ENCODE measurements at places on chromosomes 3 and 15.

GRCh38 chr3:87206070-87206469 is 21.0 kb upstream of the CHMP2B start:
- DNase-seq: peak; percentile 71

GRCh38 chr3:133828576-133829309 is 23.1 kb downstream of the SRPRB start:
- no peak for DNase-seq

DNA sequence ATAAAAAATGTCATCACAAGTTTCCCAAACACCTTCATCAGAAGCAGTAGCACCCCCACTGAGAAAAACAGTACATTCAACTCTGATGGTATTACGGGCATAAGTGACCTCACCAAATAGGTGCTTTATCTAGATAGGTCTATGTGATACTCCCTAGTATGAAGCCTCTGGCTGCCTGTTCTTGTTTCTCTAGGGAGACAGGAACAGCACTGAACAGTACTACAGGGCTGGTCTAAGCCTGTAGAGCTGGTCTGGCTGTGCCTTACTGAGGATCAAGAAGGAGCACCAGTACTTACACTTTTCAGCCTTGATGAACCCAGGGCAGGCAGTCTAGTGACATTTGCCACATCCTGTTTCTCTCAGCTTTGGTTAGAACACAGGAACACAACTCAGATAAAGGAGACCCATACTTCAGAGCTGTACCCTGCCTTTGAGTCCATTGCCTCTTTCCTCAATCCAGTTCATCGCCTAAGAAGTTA is 35.9 kb downstream of the OXNAD1 start:
- no peak for DNase-seq

DNA sequence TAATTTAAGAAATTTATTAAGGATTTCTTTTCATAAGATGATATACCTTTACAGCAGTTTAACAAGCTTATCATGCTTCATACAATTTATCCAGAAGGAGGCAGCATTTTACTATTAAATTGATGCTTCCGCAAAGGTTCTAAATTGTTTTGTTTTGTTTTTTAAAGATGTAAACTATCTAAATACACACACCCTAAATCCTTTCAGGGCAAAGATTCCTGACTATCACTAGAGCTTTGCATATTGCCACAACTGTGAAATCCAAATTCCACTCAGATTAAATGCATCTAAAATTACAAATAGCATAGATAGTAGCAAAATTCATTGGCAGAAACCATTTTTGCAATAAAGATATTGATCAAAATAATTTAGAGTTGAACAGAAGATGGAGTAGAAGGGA is 44.5 kb upstream of the CCNL1 start:
- peak; percentile 12 for DNase-seq

DNA sequence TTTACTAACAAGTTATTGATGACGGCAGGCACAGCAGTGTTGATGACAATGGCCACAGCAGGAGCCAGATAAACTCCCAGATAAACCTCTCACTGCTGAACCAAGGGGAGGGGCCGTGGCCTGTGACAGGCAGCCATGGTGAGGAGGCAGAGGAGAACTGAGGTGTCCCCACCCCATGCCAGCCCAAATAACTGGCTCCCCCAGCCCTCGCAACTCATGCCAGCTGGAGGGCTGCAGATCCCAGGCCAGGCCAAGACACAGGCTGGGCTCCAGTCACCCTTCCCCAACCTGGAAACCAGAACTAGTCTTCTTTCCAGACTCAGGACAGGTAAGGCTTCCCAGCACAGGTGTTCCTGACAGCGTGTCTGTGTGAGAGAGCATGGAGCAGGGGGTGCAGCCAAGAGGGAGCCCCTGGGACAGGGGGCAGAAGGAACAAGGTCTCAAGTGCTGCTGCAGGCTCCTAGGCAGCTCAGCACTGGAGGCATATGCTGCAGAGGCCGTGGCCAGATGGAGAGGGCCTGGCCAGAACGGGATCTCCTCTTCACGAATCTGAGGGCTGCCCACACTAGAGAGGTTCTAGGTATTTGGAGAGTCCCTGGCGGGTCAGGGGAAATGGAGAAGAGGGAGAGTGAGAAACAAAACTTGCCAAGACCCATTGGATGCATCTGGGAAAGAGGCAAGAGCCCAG is 15.9 kb downstream of the PLA2G4F start:
- DNase-seq: no peak

- DNase-seq: peak; percentile 82
Measured at GRCh38 chr15:63504979-63505841, 817 bp downstream of the USP3 start.

DNA sequence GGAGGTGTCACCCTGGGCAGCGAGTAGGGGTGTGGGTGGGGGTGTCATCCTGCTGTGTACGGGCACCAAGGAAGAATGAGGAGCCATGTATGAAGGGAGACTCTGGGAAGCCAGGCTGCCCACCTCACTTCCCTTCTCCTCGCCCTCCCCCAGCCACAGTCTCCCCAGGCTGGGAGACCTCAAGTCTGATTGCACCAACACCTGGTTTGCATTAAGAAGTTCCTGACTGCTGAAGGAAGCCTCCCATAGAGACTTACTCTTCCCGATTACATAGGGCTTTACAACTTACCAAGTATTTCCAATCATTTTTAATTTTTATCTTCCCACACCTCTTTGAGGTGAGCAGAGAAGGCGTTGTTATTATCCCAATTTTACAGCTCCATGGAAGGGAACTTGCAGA is 29.5 kb upstream of the SMAD3 start:
- no peak for DNase-seq

- no peak for DNase-seq
Measured at GRCh38 chr3:146972726-146973125, 367.6 kb upstream of the PLSCR5 start.

DNA sequence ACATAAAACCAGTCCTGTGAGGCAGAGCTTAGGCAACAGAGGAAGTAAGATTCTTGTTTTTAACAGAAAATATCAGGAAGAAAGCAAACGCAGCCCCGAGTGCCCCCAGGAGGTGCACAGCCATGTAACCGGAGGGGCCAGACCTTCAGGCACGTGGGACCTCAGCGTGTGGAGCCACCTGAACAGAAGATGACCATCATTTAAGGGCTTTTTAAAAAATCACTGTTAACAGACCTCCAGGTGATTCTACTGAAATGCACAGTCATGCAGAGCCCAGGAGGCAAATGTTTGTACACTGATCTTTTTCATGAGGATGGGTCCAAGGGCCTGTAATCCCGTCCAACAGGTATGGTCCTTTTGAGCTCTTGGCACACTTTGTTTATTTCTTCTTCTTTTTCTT is 38.8 kb downstream of the SPG21 start:
- peak; percentile 29 for DNase-seq

- DNase-seq: no peak
Measured at GRCh38 chr3:188721990-188722389, 449.8 kb upstream of the TPRG1 start.

DNA sequence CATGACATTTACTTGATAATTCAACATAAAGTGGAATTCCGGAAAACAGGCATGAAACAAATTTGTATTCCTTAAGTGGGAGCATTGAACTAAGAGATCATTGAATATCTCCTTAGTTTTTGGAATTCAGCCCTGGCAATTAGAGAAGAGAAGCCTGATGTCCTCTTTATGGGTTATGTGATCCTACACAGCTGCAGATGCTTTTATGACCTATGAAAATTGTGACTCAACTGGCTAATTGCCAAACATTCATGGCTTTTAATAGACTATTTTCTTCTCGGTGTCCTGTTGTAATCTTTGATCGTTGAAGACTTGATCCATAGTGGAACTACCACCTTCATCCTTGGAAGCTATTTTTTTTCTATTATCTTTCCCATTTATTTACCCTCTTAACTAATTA is 46.1 kb downstream of the AGBL1 start:
- no peak for DNase-seq

DNA sequence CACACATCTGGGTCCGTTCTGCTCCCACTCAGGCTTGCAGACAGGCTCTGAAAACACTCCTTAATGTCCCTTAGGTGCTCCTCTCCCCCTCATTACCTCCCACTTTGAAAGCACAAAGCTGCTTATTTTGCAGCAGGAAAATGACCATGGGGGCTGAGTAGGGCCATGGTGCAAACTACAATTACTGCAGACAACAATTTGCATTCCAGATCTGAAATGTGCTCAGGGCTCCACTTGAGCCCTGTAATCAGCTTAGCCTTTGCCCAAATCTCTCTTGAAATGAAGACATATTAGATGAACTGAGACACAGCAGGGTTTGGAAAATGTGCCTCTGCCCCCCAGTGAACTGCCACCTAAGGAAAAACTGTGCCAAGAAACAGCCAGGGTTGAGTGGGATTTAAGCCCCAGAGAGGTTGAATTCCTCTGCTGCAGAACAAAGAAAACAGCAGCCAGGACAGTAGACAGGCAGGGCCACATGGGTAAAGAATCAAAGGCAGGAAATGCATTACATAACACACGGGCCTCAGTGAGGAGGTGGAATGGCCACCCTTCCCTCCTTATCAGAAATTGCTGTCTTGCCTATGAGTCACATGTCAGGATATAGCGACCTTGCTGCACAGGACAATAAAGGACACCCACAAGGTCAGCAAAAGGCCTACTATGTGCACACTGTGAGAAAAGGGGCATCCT is 126.8 kb upstream of the ARHGEF3 start:
- no peak for DNase-seq

DNA sequence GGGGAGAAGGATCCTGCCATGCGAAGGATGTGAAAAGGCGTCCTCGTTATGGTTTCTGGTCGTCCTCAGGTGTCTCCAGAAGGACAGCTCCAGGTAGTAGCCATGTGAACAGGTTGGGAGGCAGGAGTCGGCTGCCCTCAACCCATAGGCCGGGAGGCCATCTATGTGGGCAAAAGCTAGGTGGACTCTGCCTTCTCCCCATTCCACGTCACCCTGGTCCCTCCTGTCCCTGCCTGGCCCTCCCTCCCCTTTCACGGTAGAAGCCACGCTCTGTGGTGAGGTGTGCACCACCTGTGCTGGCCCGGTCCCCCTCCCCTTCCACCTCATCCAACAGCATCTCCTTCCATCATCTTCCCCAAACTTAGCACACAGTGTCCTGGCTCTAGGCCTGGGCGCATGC is 16.3 kb downstream of the ITIH3 start:
- DNase-seq: no peak

GRCh38 chr3:5144316-5144994 is 22.4 kb downstream of the ARL8B start:
- no peak for DNase-seq

DNA sequence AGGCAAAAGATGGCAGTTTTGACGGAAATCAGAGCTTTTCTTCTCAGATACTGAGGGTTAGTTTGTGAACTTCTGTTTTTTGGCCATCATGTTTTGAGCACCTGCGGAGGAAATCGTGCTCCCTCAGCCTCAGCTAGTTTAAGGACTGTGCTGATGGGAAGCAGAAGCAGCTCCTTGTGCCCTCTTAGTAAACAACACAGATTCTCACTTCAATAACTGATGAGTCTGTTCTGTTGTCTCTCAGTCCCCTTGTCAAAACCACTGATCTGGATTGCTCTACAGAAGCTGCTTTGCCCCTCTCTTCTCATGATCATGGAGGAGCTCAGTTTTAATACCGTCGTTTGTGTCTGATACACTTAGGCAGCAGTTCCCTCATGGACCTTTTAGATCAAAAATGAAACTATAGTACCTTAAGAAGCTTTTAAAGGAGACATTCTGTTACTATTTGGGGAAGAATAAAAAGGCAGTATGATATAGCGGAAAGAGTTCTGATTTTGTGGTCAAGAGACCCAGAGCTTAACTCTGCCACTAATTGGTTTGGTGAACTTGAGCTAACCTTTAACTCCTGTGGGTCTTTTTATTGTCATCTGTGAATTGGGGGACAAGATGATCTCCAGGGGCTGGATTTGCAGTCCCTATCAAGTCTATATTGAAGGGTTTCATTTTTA is 152.6 kb downstream of the BBX start:
- DNase-seq: no peak

- DNase-seq: no peak
Measured at GRCh38 chr3:197023241-197023997, 6.2 kb downstream of the MELTF start.

GRCh38 chr3:107604057-107604822 is 81.5 kb downstream of the BBX start:
- no peak for DNase-seq

- DNase-seq: no peak
Measured at GRCh38 chr3:129845956-129846355, 47.6 kb downstream of the TMCC1 start.

- DNase-seq: no peak
Measured at GRCh38 chr3:62373215-62373614, at the start of gene FEZF2. Gene FEZF2 (minus strand): TSS chr3:62373550. CDS start chr3:62372868, 682 bp downstream.

DNA sequence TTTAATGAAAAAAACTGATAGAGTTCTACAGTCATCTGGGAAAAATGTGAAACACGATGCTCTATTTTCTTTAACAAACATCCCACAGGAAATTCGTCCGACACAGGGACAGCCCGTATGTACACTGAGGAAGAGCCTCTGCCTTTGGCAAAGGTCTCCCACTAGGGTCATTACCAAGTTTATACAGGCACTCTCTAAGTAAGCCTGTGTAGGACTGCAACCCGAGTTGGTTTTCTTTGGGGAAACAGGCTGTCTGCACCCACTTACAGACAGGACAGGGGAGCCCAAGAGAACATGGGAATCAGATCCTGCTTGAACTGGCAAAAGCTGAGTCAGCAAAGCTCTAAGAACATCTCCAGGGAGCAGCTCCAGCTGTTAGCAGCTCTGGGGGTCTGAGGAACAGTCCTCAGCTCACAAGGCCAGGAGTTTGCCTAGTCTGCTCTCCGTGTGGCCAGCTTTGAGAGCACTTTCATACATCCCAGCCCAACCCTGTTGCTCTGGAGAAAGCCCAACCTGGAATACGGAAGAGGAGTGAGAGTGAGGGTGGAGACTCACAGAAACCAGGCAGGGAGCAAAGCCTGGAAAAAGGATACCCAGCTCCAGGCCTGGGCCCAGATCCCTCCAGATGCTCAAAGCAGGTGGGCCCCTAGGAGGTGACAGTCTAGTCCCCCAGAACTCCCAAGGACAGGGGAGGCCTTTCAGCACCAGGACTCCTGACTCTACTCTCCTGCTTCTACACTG is 1.9 kb downstream of the TBC1D2B start:
- peak; percentile 54 for DNase-seq

DNA sequence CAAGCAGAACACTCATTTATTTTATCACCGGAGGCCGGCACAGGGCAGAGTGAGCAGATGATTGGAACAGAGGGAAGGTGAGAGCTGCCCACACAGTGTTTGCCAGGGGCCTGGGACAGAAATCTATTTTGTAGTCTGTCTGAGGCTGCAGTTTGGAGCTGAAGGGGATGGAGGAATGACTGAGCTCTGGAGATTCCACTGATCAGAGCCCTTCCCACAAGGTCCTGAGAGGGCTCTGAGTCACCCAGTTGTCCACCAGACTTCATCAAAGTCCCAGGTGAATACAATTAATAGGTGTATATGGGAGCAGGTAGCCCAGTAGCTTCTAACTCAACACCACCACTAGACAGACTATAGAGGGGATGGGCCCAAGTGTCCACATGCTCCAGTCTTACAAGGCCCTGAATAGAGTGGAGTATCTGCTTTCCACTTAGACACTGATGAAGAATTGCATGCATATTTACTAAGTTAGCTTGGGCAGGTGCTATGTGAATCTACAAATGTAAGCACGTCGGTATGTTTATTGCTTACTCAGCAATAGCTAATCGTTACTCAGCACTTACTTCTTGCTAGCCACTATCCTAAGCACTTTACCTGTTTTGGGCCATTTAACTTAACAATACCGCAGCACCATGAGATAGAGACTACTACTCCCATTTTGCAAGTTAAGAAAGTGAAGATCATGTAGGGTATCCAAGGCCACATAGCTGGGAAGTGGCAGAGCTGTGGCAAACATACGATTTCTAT is 2.7 kb upstream of the STARD5 start:
- DNase-seq: no peak

Data from RKO (cell line).